Stimulated activated CD8-positive, alpha-beta memory T cell treated with anti-CD3 and anti-CD28 coated beads, Interleukin-15, amount 100 ng/mL, for 24 hours (primary cell): ENCODE measurements at places on chromosomes 1 and 21.

- no peak for DNase-seq
Observed at GRCh38 chr1:214475331-214475730, 76.1 kb downstream of the PTPN14 start.

DNA sequence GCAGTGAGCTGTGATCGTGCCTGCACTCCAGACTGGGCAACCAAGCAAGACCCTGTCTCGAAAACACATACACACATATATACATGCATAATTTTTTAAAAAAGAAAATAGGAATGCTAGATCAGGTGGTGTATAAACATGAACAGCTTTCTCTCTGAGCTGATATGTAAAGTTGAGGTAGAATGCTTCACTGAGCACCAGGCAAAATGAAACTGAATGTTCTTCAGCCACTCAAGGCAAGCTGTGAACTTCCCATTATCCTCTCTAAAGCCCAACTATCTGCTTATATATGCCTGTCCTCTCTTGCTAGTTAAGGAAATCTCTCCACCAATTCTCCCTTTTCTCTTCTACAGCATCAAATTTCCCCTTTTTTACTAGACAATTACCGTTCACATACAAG is 93.0 kb downstream of the NUF2 start:
- DNase-seq = no peak

- DNase-seq = no peak
Observed at GRCh38 chr1:51463561-51463960, 55.5 kb downstream of the EPS15 start.

GRCh38 chr1:168906367-168906766 is 177.4 kb upstream of the DPT start:
- no peak for DNase-seq

- no peak for DNase-seq
Observed at GRCh38 chr1:246506367-246506673, 759 bp downstream of the SMYD3 start.

DNA sequence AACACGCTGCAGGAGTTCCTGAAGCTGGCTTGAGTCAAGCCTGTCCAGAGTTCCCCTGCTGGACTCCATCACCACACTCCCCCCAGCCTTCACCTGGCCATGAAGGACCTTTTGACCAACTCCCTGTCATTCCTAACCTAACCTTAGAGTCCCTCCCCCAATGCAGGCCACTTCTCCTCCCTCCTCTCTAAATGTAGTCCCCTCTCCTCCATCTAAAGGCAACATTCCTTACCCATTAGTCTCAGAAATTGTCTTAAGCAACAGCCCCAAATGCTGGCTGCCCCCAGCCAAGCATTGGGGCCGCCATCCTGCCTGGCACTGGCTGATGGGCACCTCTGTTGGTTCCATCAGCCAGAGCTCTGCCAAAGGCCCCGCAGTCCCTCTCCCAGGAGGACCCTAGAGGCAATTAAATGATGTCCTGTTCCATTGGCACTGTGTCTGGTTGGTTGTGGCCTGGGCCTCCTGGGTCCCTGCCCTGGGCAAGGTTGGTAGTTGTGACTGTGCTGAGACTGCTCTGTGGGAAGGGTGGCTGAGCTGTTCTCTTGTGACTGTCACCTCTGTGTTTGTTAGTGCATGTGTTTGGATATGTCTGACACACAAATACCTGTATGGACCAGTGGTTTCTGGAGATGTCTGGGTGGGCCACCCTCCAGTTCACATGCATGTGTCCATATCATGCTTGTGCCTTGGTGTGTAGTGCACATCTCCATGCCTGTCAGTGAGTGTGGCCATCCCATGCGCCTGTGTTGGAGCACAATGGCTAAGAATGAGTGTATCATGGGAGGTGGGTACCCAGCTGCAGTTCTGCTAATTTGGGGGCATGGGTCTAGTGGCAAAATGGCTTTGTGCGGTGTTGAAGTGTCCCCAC is 1.4 kb downstream of the SH3BGRL3 start:
- no peak for DNase-seq

GRCh38 chr1:67564193-67564592 is 120.8 kb upstream of the GADD45A start:
- no peak for DNase-seq

DNA sequence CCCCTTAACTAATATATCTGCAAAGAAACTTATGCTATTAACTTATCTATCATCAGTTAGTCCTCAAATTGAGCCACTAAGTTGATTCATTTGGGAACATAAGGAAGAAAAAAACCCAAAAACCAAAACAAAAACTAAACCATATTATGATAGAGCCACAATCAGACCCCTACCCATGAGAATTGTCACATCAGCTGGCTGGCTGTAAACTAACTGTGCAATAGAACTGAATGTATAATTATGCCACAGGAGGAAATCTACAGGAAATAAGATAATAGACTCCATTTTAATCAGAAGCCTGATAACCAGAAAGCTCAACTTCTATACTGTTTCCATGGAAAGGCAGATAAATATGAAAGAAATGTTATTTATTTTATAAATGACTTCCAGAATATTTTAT is 110.0 kb downstream of the RGL1 start:
- no peak for DNase-seq

GRCh38 chr1:117535821-117536220 is 70.0 kb upstream of the TENT5C start:
- DNase-seq = no peak

- no peak for DNase-seq
Observed at GRCh38 chr1:114428083-114428754, 82.8 kb downstream of the TRIM33 start.

- DNase-seq = no peak
Observed at GRCh38 chr1:116258668-116259419, 114.2 kb upstream of the ATP1A1 start.

DNA sequence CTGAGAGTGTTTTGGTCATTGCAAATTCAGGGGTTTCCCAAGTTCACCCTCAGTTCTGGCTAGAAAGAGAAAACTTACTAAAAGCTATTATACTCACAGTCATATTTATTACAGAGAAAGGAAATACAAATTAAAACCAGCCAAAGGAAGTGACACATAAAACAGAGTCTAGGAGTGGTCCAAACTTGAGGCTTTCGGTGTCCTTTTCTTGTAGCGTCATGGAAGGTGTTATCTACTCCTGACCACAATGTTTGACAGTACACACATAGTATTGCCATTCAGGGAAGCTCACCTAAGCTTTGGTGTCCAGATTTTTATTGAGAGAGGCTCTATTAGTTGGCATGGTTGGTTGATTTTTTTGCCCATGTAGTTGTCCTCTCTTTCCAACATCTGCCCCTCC is 59.0 kb downstream of the SLC35A3 start:
- no peak for DNase-seq

DNA sequence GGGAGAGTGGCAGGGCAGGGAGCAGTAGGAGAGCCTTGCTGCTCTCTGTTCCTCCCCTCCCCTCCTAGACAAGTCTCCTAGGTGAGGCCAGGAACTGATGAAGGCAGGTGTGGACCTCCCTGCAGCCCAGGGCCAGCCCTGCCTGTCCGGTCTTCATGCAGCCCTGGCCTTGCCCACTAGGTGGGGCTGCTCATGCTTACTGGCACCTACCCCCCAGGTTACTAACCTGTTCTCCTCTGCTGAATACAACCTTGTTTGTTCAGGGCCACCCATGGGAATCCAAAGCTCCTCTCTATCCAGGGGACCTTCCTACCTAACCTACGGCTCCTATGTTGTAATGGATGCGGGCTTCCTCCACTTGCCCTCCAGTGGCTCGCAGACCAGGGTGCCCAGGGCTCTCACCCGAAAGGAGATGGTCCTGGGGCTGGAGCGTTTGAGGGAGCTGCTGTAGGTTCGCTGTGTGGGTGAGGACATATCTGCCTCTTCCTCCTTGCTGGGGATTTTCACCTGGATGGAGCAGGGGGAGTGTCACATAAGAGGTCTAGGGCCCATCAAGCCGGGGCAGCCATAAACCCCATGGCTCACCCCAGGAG is 7.9 kb upstream of the TNNT2 start:
- DNase-seq = no peak

DNA sequence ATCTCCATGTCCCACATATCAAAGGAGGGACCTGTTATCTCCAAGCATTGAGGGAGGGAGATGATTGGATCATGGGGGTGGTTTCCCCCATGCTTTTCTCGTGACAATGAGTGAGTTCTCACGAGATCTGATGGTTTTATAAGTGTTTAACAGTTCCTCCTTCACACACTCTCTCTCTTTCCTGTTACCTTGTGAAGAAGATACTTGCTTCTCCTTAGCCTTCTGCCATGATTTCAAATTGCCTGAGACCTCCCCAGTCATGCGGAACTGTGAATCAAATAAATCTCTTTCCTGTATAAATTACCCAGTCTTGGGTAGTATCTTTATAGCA is 91.6 kb downstream of the DDAH1 start:
- DNase-seq = no peak

- no peak for DNase-seq
Observed at GRCh38 chr1:234562334-234562733, 47.6 kb downstream of the IRF2BP2 start.

DNA sequence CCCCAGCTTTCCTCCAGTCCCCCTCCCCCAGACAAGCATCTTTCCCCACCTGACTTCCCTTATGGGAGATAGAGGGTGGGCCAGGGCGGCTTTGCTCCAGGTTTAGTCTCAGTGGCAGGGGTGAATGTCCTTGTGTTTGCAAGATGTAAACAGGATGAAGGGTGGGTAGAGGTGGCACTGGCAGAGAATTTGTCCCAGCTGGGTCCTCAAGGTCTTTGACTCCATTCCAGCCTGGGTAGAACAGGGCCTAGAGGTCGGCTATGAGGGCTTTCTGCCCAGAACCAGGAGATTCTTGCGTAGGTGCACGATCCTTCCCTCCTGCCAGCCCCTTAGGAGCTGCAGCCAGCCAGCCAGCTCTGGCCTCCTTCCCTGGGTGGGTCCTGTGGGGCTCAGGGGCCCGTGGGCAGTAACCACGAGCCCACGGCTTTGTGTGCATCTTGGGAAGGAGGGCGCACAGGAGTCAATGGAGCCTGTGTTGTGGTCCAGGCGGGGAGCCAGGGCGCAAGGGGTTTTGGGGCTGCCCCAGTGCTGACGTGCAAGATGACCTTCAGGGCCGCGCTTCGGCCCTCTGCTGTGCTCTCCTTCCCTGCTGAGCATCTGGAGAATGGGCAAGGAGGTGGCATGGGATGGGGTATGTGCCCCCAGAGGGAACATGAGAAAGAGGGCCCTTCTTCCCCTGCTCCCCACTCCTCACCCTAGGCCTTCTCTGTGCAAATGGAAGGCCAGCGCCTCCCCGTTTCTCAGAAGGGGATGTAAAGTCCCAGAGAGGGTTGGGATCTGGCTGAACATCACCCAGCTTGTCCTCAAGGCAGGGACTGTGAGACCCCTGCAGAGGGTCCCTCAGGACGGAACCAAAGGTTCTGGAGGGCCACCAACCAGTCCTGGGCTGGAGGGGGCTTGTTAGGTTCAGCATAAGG is 15.7 kb downstream of the POU3F1 start:
- DNase-seq = no peak

- DNase-seq = no peak
Observed at GRCh38 chr1:164641353-164641730, 82.4 kb downstream of the PBX1 start.

GRCh38 chr21:27536319-27536718 is 569.4 kb upstream of the ADAMTS5 start:
- no peak for DNase-seq
